ENCODE measurements at places on chromosomes 5 and 9.
A peak's percentile ranks its signal among the peaks of the same experiment; 100 is the strongest.

GRCh38 chr9:99881769-99882168, 24.7 kb upstream of the STX17 start:
- DNase-seq: no peak

DNA sequence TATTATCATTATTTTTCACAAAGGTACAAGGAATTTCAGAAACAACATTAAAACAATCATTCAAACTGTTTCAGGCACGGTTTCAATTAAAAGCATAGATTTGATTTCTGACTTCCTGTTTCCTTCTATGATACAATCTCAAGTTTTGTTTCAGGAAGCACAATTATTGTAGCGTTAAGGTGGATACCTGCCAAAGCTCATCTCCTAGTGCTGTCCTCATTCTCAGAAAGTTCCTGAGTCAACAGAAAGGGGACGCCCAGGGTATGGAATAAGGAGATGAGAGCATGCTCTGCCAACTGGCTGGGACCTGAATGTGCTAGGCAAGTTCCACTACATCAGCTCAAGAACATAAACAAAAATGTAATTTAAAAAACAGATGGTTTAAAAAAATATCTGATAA, 2.0 kb upstream of the TRIM14 start:
- DNase-seq: no peak

DNA sequence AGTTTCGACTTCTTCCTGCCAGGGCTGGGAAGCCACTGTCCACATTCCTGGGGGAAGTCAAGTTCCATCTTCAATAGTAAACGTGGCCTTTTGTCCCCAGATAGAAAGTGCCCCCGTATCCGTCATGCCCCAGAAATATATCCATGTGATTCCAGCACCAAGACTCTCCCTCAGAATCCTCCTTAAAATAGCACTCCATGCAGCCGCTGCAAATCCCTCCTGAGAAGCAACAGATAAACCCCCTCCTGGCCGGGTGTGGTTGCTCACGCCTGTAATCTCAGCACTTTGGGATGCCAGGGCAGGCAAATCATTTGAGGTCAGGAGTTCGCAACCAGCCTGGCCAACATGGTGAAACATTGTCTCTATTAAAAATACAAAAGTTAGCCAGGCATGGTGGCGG, 126.1 kb downstream of the OLFM1 start:
- no peak for DNase-seq

- DNase-seq: no peak
These were observed 760.9 kb upstream of the ACO1 start for GRCh38 chr9:31623511-31623910.

DNA sequence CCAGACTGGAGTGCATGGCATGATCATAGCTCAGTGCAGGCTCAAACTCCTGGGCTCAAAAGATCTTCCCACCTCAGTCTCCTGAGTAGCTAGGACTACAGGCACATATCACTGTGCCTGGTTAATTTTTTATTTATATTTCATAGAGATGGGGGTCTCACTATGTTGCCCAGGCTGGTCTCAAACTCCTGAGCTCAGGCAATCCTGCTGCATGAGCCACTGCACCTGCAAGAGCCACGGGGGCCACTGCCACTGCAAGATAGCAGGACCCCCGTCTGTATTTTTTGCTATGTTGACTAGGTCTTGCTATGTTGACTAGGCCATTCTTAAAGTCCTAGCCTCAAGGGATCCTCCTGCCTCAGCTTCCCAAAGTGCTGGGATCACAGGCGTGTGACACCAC, 6.5 kb downstream of the CYSTM1 start:
- no peak for DNase-seq

- no peak for DNase-seq
These were observed 11.3 kb downstream of the WWC1 start for GRCh38 chr5:168302785-168303184.

GRCh38 chr5:36696059-36696673, 89.8 kb downstream of the SLC1A3 start:
- no peak for DNase-seq

GRCh38 chr9:124652615-124653393, 118.3 kb downstream of the NR6A1 start:
- peak; percentile 29 for DNase-seq

DNA sequence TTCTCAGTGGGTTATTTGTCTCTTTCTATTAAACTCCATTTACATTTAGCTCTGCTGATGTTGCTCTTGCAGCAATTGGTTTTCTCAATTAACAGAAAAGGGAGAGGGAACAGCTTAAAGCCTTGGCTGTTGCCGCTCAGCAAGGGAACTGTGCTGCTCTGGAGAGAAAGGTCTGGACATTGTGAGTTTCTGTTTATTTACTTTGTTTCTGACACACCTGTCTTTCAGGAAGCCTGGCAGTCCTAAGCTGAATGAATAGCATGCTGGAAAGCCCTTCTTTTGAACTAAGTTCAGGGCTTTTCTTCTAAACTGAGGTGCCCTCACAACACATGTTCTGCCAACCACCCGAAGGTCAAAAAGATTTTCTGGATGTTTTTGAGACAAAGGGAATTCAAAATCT, 491.9 kb downstream of the PDE4D start:
- no peak for DNase-seq

DNA sequence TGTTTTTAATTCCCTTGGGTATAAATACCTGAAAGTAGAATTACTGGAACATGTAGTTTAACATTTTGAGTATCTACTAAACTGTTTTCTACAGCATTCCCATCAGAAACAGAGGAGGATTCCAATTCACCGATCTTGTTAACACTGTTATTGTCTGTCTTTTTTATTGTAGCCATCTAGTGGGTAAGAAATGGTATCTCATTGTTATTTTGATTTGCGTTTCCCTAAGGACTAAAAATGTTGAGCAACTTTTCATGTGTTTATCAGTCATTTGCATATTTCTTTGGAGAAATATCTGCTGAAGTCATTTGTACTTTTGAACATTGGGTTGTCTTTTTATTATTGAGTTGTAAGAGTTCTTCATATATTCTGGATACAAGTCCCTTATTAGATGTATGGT, 135.2 kb upstream of the NFIL3 start:
- no peak for DNase-seq

DNA sequence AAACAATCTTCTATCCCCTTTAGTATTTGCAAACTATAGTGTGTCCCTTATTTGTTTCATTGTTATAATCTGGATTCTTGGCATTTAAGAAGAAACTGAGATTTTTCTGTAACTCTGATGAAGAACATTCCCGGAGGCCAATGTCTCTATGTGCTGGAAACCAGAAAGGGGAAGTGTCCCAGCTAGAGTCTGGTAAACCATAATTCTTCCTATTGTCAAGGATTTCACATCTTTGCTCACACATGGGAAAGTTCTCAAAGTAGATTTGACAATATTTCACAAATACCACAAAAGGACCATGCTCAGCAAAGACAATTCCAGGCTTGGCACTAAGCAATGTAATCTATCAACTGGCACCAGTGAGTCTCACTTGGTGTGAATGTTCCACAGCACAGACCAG, 146.8 kb downstream of the MUSK start:
- DNase-seq: no peak

GRCh38 chr5:165620394-165620793, 2115.0 kb downstream of the MAT2B start:
- DNase-seq: peak; percentile 91

GRCh38 chr5:36079200-36079781, 12.6 kb upstream of the UGT3A2 start:
- peak; percentile 43 for DNase-seq

GRCh38 chr5:9776525-9776924, 146.4 kb upstream of the TAS2R1 start:
- DNase-seq: no peak

GRCh38 chr9:37710046-37710445, 43.6 kb upstream of the TRMT10B start:
- DNase-seq: no peak

DNA sequence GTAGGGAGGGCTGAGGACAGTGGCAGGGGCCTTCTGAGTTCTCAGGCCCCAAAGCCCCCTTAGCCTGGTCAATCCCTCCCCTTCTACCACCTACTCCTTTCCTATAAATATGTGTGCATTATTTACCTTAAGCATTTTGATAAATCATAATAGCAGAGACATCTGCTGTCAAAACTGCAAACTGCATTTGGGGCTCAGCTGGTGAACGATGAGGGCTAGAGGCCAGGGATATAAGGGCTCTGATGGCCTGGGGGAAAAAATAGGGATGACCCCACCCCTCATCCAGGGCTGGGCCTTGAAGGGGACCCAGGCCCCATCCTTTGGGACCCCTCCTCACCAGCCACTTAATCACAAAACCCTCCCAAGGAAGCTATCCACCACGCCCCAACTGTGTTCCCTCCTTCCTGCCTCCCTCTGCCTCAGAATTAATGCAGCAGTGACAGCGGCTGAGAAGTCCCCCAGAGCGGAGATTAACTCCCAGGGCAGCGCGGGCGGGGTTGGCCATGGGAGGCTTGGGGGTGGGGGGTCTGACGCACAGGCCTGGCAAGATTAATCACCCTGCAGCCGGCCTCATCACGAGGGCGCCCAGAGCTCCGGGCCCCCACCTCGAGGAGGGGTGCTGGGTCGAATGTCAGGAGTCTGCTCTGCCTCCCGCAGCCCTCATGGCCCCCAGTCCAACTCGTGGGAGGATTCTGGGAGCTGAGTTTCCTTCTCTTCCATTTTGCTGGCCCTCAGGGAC, 42.1 kb downstream of the CXXC5 start:
- no peak for DNase-seq

- DNase-seq: no peak
These were observed 10.9 kb downstream of the IL12B start for GRCh38 chr5:159319363-159319762.

DNA sequence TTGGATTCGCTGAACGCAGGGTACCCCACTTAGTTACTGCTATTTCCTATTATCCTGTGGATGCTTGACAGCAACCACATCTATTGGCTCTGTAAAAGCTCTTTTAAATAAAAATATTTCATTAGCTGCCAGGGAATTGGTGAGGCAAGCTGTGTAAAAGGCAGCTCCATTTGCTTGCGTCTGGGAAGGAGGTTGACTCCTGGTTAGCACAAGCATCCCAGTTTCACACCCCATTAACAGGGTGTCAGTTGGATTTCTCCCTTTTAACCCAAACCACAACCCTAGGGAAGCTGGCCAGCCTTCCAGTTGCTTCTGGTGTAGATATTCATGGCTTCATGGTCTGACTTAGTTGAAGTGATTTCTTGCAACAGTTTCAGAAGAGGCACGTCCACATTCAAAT, 151.0 kb downstream of the GPBP1 start:
- no peak for DNase-seq

- DNase-seq: no peak
These were observed 48.6 kb downstream of the SPATA31D1 start for GRCh38 chr9:82037126-82037525.

Measured in NCI-H446 treated with DMSO at 0.1 percent for 48 hours (cell line).